ENCODE measurements at places on chromosomes 6 and 20. TPM values are rescaled to one million over a fixed set of nuclear protein-coding genes. Genes with fewer than 3 reads are reported as not detected.

- no peak for DNase-seq
Measured at GRCh38 chr6:143761074-143761473, 82.1 kb upstream of the LTV1 start.

ULBP3 gene
- 9.4 TPM for total RNA-seq

- DNase-seq = no peak
Measured at GRCh38 chr6:84766799-84767525, 2.6 kb upstream of the TBX18 start.

TFAP2D gene
- not detected for total RNA-seq

DNA sequence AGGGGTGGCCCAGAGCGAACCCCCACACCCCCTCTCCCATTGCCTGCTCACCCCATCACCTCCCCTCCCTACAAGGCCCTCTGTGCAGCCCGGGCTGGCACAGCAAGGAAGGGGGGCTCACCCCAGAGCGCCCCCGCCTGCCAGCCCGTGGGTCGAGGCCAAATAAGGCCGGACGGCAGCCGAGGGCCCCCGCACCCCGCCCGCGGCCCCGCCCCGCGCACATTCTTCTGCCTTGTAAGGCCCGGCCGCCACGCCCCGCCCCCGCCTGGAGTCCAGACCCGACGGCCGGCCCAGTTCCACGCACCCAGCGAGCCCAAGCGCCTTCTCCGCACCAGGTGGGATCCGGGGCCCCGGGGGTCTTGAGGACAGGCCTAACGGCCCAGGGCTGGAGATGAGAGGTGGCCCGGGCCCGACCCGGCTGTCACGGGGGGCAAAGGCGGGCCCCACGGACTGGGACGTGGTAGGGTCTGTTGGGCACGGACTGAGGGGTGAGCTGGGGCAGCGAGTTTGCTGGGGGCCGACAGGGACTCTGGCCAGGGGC is at the start of gene MYL9:
MYL9 (plus strand) TSS at position 293 of the 541 bp plus-strand sequence. CDS start 3,366 bp downstream, outside the sequence.
- no peak for DNase-seq

RAET1L gene
- total RNA-seq = not detected

CASP8AP2 gene
- 9.7 TPM for total RNA-seq

EPHA7 gene
- total RNA-seq = not detected

- DNase-seq = no peak
Measured at GRCh38 chr6:167581637-167582036, 245.1 kb upstream of the AFDN start.

ATXN1 gene
- 23.8 TPM for total RNA-seq

DNA sequence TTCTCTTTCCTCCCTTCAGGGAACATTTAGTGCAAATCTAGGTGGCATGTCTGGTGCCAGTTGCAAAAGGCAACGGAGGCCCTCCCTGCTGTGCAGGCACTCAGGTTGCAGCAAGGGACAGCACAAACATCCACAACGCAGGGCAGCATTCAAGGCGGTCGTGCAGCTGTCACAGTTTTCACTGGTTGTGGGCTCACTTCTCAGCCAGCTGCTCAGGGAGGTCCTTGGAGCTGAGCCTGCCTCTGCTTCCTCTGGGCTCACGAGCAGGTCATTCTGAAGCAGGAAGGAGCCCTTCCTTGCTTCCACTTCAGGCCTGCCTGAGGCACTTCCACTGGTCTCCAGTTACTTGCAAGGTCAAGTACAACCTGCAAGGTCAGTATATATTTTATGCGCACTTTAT is 3.8 kb upstream of the NPEPL1 start:
- no peak for DNase-seq

- DNase-seq = no peak
Measured at GRCh38 chr6:79372757-79373156, 138.3 kb upstream of the HMGN3 start.

- DNase-seq = no peak
Measured at GRCh38 chr6:33173535-33174180, 18.6 kb downstream of the COL11A2 start.

GRCh38 chr20:52760791-52761190 is 211.4 kb upstream of the TSHZ2 start:
- no peak for DNase-seq

FITM2 gene
- 6.9 TPM for total RNA-seq

MYB gene
- total RNA-seq = not detected

DNA sequence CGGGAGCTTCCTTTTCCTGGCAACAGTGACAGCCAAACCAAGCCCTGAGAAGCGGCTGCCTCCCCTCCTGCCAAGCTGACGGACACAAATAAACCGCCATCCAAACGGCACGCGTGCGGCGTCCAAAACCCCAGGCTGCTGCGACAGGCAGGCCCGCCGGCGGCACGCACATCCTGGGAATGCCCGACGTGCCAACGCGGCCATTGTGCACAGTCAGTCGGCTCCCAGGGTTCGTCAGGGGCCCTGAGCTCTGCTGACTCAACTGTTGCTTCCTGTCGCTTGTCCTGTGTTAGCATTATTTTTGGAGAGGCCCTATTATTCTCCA is 6.8 kb downstream of the JAG1 start:
- no peak for DNase-seq

TBXT gene
- total RNA-seq = not detected

- no peak for DNase-seq
Measured at GRCh38 chr6:25866011-25866410, 8.0 kb downstream of the SLC17A3 start.

DNA sequence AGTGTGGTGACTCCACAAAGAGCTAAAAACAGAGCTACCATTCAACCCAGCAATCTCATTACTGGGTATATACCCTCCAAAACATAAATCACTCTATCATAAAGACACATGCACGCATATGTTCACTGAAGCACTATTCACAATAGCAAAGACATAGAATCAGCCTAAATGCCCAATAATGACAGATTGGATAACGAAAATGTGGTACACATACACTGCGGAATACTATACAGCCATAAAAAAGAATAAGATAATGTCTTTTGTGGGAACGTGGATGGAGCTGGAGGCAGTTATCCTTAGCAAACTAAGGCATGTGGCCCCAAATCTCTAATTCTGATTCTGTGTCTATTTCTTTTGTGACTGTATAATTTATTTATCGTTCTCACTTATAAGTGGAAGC is 124.5 kb upstream of the PRND start:
- DNase-seq = no peak

HLA-DRA gene
- not detected for total RNA-seq

- DNase-seq = peak; percentile 75
Measured at GRCh38 chr6:36118550-36119107, 11.7 kb upstream of the MAPK13 start.

DNA sequence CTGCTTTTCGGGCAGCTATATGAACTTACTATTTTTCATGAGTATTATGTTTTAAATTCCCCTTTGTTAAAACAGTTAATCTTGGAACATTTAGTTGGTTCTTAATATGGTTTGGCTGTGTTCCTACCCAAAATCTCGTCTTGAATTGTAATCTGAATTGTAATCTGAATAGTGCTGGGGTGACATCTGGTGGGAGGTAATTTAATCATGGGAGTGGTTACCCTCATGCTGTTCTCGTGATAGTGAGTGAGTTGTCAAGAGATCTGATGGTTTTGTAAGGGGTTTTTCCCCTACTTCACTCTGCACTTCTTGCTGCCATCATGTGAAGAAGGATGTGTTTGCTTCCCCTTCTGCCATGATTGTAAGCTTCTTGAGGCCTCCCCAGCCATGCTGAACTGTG is 305.4 kb upstream of the MAP3K7 start:
- no peak for DNase-seq

DNA sequence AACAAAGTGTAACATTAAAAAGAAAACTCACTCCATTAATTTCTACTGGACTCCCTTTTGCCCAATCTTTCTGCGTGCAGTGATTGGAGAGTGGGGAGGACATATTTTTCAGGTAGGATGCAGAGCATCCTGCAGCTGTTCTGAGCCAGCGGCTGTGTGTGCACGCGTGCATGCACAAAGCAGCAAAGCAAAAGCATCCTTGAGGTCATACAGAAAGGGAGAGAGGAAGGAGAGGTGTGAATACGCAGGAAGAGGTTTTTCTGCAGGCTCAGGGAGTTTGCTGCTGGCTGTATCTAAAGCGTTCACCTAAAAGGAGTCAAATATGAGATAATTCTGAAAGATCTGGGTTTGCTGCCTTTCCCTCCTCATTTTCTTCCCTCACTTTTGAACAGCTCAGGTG is 108.4 kb downstream of the HUS1B start:
- no peak for DNase-seq

DNA sequence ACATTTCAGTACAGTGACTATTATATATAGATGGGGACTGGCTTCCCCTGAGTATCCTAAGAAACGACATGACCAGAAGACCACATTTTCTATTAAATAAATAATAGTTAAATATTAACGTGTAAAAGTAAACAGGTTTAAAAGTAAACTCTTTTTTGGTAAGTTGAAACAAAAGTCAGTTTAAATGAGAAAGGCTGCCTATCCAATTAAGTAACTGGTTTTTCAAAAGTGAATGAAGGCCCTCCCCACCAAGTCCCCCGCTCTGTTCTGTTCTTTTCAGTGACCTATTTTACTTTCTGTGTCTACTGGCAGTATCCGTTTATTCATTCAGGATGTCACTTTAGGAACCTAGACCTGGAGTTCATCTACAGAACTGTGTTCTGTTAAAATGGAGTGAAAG is 32.0 kb downstream of the QKI start:
- no peak for DNase-seq

GRCh38 chr6:81766482-81767069 is 14.1 kb upstream of the TENT5A start:
- peak; percentile 93 for DNase-seq

DNA sequence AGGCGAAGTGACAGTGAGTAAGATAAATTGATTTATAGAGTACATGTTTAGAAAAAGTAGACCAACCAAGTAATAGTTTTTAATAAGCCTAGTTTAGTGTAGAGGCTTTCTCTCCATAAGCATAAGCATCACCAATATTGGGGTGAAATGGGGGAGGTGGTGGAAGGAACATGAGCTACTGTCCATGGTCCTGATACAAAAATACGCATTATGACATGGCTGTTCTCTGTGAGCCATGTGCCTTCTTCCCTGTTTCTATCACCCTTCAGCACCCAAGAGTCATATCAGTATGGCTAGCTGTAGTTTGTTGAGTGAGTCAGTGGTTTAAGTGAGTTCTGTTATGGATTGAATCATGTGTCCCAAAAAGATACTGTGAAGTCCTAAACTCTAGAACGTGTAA is 150.8 kb downstream of the EDN1 start:
- peak; percentile 52 for DNase-seq

DNA sequence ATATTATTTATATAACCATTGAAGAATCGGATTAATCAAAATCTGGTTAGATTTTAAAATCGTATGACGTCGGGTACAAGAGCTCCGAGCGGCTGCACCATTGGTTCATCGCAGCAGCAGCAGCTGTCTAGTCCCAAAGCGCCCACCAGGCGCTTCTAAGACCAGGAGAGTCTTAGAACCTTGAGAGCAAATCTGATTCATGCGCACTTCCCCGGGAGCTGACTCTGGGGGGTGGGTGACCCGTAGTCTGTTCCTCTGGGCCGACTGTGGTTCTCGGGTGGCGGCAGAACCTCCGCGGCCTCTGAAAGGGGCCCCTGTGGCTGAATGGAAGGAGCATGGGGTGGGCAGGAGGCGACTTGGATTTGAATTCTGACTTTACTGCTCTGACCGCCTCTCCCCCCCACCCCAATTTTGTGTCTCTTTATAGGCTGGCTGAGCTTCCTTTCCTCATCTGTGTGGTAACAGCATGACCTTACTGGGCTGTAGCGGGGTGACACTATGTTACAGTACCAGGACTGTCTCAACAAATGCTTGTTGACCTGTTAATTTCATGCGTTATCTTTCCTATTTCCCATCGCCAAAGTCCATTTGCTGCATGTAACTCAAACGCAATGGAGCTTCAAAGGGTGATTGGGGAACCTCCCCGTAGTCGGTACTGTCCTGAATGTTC is 119.7 kb downstream of the RTN4IP1 start:
- no peak for DNase-seq

SLC22A2 gene
- not detected for total RNA-seq

SPAG4 gene
- 40.6 TPM for total RNA-seq

IP6K3 gene
- total RNA-seq = 0.07 TPM
